ENCODE measurements at places on chromosomes 12 and 14.
A peak's percentile ranks its signal among the peaks of the same experiment; 100 is the strongest.

GRCh38 chr12:62931477-62931876 is 3.5 kb downstream of the PPM1H start:
- no peak for DNase-seq

GRCh38 chr14:21702316-21702715 is 28.7 kb upstream of the OR4E1 start:
- no peak for DNase-seq

DNA sequence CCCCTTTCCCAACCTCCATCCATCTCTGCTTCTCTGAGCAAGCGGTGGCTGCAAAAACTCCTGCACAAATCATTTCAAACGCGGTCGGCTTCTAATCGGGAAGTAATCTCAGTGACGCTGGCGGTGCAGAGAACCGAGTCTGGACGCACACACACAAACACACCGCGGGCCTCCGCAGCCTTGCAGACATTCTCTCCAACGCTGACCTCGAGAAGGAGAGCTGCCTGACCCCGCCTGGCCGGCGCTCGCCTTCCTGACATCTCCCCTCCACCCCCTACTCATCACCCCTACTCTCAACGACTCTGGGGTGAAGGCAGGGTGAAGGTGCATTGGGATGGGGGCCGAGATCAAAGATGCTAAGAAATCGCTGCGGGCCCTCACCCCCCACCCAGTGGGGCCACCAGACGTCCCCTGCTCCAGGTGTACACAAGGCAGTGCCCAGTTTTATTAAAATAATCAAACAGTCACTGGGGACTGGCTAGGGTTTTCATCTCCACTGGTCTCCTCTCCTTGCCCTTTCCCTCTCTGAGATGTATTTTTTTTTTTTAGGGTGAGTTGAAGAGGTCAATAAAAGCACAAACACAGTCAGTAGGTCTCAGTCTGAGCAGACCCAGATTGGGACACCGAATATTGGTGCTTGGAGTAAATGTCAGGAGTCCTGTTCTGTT is 506 bp upstream of the TBX5 start:
- DNase-seq, result no peak

GRCh38 chr12:126742241-126742641 is 1524.7 kb upstream of the TMEM132C start:
- DNase-seq, result no peak

DNA sequence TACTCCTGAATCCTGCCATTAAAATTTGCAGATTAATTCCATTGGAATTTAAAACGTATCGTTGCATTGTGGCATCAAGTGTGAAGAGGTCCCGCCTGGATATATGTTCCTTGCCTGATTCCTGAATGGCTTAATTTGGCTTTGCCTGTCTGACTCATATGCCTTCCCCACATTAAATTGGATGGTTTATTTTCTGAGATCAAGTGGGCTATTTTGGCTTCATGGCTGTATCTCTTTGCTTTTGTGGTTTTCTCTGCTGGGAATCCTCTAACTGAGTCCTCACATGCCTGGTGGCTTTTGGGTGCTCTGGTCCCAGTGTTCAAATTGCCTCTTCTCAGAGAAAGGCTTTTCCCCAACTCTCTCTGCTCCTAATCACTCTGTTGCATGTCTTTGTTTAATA is 127.9 kb upstream of the DYRK2 start:
- no peak for DNase-seq

GRCh38 chr12:99505805-99506204 is 141.7 kb upstream of the GARIN6 start:
- DNase-seq, result no peak

GRCh38 chr12:49961111-49961922 is at the start of gene AQP5:
AQP5 (plus strand) TSS chr12:49961872; CDS start chr12:49962018, 146 bp downstream.
- no peak for DNase-seq

DNA sequence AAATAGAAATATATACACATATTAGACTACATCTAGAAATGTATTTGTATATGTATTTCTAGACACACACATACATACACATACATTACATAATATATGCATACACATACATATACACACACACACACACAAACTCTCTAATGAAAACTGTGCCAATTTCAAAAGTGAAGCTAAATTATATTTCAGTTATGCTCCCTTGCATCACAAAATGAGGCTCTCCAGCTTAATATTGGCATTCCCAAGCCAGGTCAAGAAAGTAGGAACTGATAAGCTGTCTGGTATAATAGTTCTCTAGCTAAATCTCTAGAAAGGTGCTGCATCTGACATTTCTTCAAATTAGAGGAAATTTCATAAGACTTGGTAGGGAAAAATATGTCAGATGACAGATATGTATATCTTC is 56.9 kb downstream of the GARIN6 start:
- no peak for DNase-seq

DNA sequence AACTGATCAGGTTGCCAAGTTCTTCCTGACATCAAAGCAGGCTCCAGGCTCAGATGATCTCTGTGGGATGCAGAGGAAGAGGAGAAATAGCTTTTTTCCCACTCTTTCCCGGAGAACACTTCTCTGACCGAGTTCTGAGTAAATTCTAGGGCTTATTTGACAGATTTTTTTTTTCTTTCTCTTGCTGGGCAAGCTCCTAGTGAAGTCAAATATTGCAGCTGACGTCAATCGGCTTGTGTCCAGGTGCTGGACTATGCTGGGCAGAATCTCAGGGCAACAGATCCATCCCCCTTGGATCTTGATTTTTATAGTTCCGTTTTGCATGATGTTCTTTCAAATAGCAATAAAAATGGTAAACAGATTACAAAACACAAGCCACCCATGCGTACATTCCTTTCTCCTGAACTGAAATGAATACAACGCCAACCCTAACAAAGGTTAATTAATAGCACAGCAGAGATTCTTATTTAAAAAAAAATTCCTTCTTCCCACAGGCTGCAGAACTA is 182.2 kb downstream of the NOVA1 start:
- DNase-seq, result no peak

- DNase-seq, result no peak
Observed at GRCh38 chr12:14216405-14217294, 148.8 kb upstream of the ATF7IP start.

GRCh38 chr12:89959179-89959578 is 250.5 kb upstream of the ATP2B1 start:
- DNase-seq, result no peak

- DNase-seq, result no peak
Observed at GRCh38 chr12:52522346-52523011, 2.3 kb upstream of the KRT5 start.

GRCh38 chr12:3896801-3897351 is 23.7 kb upstream of the PARP11 start:
- DNase-seq, result no peak

GRCh38 chr14:59631237-59631636 is 54.6 kb upstream of the CCDC175 start:
- no peak for DNase-seq

DNA sequence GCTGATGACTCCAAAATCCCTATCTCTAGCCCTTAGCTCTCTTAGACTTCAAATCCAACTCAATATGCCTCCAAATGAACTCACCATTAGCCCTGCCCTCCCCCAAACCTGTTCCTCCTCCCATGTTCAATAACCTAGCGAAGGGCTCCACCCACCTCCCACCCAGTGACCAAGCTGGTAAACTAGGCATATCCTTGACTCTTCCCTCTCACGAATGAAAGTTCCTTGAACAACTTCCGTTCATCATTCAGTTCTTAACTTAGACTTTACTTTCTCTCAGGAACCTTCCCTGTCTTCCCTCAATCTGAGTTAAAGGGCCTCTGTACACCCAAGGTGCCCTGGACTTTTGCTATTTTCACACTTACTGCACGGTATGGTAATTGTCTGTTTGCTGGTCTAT is 1.9 kb upstream of the KLHDC1 start:
- no peak for DNase-seq

DNA sequence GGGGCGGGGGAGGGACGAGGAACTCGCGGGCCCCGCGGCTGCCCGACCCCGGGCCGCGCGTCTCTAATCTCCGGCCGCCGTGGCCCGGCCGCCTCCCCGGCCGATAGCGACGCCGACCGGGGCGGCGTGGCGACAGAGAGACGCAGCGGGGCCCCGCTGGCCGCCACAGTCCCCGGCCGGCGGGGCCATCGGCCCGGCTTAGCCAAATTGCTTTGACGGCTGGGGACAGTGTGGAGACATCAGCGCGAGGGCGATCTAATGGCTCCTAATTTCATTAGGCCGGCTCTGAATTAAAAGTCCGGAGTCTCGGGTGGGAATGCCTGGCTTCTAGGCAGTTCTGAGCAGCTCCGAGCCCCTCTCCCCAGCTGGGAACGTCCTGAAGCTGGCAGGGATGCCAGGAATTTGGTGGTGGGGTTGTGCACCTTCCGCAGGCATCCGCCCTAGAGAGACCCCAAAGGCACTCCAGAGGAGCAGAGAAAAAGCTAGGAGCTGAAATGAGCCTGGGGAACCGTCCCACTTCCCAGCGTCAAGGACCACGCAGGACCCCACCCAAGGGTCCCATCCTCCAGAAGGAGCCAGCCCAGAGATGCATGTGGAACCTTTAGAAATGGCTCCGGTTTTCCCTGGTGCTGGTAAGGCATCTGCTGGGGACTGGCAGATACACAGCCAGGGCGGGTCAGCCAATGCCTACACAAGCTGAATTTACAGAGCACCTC is 9.6 kb downstream of the TBX5 start:
- DNase-seq, result no peak

DNA sequence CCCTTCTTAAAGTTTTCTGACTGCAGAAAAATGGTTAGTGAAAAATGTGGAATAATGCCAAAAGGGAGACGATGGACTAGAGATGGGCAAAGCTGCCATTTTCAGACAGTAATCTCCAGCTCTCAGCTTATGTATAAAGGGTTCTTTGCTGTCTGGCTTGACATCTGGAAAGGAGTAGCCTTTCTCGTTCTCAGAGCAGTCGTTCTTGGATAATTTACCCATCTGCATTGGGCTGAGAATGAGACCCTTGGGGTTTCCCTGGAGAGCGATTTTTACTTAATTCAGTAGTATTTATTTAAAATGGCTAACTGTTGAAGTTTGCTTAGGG is 1.2 kb downstream of the NUDT4 start:
- DNase-seq, result no peak

GRCh38 chr12:116595186-116595585 is 36.0 kb downstream of the MAP1LC3B2 start:
- DNase-seq, result no peak

- DNase-seq, result no peak
Observed at GRCh38 chr14:58747181-58747580, 109.4 kb downstream of the DACT1 start.

GRCh38 chr12:132424811-132425210 is 65.1 kb upstream of the FBRSL1 start:
- DNase-seq, result no peak

GRCh38 chr14:79278286-79278797 is 933.0 kb downstream of the DIO2 start:
- no peak for DNase-seq

GRCh38 chr14:61562321-61563161 is 132.8 kb upstream of the HIF1A start:
- DNase-seq, result no peak

- no peak for DNase-seq
Observed at GRCh38 chr14:90499908-90500664, 103.3 kb downstream of the CALM1 start.

DNA sequence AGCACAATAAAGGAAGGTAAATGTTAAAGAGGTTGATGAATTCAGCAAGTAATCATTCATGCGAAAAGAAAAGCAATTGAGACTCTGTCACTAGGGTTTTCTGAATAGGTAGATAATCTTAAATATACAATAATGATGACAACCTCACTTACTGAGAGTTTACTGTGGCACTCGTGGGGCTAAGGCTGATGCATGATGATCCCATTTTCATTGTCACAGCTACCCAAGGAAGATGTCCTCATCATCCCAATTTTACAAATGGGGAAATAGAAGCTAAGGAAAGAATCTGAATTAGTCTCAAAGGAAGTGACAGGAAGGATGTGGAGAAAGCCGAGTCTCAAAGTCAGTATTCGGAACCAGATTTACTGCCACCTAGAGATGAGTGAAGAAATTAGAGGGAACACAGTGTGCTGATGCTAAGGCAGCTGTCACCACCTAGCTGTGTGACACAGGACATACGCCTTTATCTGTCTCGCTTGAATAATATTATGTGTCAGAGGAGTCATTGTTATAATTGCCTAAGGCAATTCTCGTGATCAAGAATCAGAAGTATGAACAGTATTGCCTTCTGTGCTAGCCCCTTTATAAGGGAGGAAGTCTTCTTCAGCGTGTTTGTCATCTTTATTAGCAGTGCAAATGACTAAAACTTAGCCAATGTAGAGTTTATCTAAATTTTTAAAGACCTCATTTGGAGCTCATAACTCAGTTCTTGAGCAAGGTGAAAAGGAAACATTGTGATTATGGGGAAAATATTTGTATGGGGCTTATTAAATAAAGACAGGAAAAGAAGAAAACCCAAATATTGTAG is 63.2 kb downstream of the ERGIC2 start:
- peak; percentile 4 for DNase-seq

- no peak for DNase-seq
Observed at GRCh38 chr12:132085291-132085635, 58.9 kb downstream of the DDX51 start.

DNA sequence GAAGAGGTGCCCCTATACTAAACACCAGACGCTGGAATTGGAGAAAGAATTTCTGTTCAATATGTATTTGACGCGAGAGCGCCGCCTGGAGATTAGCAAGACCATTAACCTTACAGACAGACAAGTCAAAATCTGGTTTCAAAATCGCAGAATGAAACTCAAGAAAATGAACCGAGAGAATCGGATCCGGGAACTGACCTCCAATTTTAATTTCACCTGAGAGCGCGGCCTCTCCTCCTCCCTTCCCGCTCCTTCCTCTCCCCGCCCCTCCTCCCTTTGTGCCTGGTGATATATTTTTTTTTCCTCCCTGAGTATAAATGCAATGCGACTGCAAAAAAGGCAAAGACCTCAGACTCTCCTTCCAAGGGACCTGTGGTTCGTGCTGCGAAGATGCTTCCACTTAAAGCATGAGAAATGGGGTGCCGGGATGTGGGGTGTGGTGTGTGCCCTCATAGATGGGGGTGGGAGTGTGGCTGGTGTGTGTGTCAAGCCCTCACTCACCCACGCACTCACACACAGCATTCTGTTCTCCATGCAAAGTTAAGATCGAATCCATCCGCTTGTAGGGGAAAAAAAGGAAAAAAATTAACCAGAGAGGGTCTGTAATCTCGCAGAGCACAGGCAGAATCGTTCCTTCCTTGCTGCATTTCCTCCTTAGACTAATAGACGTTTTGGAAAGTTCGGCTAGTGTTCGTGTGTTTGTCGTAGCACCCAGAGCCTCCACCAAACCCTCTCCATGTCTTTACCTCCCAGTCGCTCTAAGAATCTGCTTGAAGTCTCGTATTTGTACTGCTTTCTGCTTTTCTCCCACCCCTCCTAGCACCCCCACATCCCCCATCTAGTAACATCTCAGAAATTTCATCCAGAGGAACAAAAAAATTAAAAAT is 4.5 kb downstream of the HOXC10 start:
- no peak for DNase-seq

- DNase-seq, result no peak
Observed at GRCh38 chr12:114678028-114678427, 5.9 kb downstream of the TBX3 start.
